T-cell (primary cell): ENCODE measurements at places on chromosomes 1 and 21.
A peak's percentile ranks its signal among the peaks of the same experiment; 100 is the strongest.

DNA sequence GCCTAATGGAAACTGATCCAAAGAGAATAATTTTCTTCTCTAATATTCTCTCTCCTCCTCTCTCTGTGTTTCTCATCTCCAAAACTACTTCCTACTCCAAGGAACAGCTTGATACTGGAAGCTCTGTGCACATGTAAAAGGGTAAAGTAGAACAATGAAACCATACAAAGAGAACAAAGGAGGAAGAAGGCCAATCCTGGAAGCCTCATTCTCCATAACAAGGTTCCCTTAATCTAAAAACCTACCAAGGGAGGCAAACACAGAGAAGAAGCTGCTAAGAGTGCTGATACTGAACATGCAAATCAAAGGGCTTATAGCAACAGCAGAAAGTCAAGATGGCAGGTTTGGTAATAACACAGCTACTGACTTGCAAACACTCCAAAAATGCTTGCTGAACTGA lies 44.4 kb downstream of the SIPA1L2 start:
- DNase-seq, result no peak
- H3K4me3 ChIP-seq, result no peak overlapping the region

GRCh38 chr21:17794518-17795145 lies 24.5 kb downstream of the C21orf91 start:
- H3K27ac ChIP-seq, result peak overlapping the region; percentile 90
- DNase-seq, result no peak
- H3K4me1 ChIP-seq, result peaks cover 16% of the 10 kb centered on the region
- no peaks in the 10 kb centered on the region for H3K27me3 ChIP-seq

DNA sequence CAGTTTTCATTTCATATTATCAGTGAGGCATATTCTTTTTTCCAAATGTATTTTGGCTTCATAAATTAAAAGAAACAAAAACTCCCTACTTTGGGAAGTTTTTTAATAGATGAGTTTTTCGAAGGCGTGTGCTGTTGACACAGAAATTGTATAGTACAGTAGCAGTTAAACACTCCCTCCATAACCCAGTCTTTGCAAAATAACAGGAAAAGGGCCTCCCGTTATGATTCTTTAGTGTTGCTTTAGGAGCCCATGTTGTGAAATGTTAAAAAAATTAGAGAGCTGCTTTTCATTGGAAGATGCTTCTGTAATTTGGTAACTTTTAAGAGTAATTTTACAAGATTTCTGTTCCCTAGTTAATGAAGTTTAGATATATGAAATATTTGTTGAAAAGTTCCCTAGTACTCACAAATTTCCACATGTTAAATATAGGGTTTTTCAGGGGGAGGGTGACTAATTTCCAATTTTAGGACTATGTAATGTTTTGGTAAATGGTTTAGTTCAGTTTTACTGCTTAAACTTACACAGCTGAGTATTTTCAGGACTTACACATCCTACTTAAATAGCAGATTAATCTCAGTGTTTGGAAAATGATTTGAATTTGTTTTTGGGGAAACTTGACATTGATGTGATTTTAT lies 2.0 kb downstream of the CAMSAP2 start:
- H3K27me3 ChIP-seq, result no peaks in the 10 kb centered on the region
- no peak for DNase-seq
- no peak overlapping the region for H3K27ac ChIP-seq
- H3K4me1 ChIP-seq, result peaks cover 15% of the 10 kb centered on the region
- peak overlapping the region; percentile 84 for H3K4me3 ChIP-seq
- H3K36me3 ChIP-seq, result no peaks in the 10 kb centered on the region

DNA sequence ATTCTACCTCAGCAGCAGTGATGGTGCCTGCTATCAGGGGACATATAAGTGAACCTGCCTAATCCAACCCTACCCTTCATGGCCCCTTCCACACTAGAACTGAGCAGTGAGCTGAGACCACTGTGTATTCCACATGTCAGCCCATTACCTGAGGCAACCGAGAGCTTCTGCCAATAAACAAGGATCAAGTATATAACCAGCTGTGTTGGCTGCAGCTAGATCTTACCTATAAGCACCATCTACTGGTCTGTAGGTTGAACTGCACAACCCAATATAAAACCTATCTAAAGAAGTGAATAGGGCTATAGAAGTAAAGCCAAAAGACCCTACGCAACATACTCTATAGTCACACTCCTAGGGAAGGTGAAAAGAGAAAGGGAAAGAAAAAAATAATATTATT lies 376.9 kb downstream of the HHIPL2 start:
- H3K27ac ChIP-seq, result no peak overlapping the region
- H3K4me3 ChIP-seq, result no peak overlapping the region

- no peaks in the 10 kb centered on the region for H3K27me3 ChIP-seq
- no peak overlapping the region for H3K4me3 ChIP-seq
- no peaks in the 10 kb centered on the region for H3K36me3 ChIP-seq
- no peaks in the 10 kb centered on the region for H3K4me1 ChIP-seq
These were observed 519.2 kb downstream of the KIF26B start for GRCh38 chr1:245673881-245674414.
